NCI-H1417 treated with DMSO at 0.1 percent for 48 hours (cell line): ENCODE measurements at places on chromosomes 5 and 9.

DNA sequence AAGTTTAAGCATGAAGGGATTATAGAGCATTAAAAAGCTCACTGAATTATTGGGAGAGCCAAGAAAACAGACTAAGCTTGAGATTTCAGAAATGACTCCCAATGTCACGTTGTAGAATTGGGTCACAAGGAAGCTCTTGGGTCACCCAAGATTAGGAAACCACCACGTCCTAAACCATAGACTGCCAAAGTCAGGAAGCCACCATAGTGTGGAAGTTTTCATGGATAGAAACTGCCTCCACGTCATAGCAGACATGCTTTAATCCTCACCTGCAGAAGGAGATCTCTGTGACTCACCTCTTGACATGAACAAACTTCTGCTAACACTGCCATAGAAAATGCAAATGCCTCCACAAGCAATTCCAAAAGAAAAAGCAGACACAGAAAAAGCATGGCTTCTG is 106.3 kb downstream of the SLC1A3 start:
- no peak for DNase-seq

- DNase-seq: no peak
Measured at GRCh38 chr5:143671674-143672569, 140.0 kb upstream of the HMHB1 start.

GRCh38 chr5:40333459-40334241 is 346.1 kb upstream of the PTGER4 start:
- DNase-seq: no peak

GRCh38 chr5:108670591-108671289 is 77.0 kb upstream of the FER start:
- DNase-seq: no peak

DNA sequence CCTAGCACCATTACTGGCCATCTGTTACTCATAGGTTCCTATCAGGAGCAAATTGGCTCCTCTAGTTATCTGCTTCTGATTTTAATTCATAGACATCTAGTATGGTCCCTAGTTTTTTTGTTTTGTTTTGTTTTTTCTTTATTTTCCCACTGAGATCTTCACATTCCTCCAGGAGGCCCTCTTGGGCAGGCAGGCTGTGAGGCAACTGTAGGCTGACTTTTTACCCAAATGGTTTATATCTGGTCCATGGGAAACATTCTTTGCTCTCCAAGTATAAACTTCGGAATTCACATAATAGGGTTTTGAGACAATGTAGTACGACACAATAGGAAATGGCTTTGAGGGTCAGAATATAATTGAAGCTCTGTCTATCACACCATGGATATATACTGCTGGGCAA is 250.9 kb upstream of the DAB2 start:
- DNase-seq: no peak

GRCh38 chr5:57931807-57932206 is 449.2 kb upstream of the ACTBL2 start:
- no peak for DNase-seq

DNA sequence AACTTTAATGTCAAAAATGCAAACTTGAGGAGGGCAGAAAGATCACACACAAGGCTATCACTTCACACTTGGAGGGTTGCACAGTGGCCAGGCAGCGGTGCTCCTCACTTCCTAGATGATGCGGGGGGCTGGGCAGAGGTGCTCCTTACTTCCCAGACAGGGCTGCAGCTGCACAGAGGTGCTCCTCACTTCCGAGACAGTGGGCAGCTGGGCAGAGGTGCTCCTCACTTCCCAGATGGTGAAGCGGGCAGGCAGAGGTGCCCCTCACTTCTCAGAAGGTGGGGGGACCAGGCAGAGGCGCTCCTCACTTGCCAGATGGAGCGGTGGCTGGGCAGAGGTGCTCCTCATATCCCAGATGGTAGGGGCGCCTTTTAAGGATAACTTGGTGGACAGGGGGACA is 423.2 kb upstream of the RORB start:
- no peak for DNase-seq

- DNase-seq: no peak
Measured at GRCh38 chr5:1172670-1173404, 28.6 kb upstream of the SLC6A19 start.

DNA sequence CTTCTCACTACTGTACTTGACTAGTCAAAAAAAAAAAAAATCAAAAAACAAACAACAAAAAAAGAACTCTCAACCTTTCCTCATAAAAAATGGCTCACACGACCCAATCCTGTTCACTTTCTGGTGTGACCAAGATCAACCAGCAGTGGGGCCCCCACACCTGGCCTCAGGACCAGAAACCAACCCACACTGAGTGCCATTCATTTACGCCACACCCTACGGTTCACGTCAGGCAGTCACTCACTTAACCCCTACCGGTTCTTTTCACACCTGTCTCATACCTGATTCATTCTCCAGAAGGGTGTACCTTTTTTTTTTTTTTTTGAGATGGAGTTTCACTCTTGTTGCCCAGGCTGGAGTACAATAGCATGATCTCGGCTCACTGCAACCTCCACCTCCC is 5.7 kb downstream of the SUSD1 start:
- DNase-seq: no peak

DNA sequence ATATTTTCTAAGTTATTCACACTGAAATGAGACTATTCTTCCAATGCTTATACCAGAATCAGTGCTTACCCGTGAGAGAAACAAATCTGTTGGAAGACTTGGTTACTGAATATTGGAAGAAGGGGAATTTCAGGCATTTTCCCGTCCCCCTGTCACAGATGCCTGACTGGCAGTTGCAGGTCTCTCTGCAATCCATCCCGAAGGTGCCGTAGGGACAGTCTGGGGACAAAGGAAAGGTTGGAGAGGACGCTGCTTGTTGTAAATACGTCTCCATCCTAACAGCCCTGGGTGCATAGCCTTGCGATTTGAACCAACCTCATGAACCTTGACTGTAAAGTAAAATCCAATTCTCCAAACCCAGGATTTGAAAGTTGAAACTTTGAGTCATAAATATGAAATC is 3.5 kb downstream of the ESM1 start:
- no peak for DNase-seq

GRCh38 chr9:106326493-106326892 is 536.5 kb upstream of the ZNF462 start:
- DNase-seq: no peak

DNA sequence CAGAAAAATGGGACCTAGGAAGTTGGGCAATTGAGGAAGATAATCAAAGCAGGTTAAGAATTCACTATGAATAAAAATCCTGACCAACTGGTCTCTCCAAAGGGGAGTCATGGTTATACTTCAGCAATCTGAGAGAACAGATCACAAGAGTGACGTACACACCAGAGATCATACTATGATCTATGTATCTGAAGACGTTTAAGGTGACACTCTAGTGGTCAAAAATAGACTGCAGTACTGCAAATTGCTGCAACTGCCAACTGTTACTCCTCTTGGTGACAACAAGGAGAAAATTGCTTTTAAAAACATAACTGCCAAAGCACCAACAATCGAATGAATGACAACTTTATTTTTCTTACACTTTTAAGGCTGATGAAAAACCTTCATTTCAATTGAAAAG is 4.9 kb downstream of the AK6 start:
- no peak for DNase-seq
